ENCODE measurements at places on chromosomes 13 and 19. TPM values are rescaled to one million over a fixed set of nuclear protein-coding genes. Genes with fewer than 3 reads are reported as not detected.
A peak's percentile ranks its signal among the peaks of the same experiment; 100 is the strongest.

Gene CEACAM20
- not detected for total RNA-seq

Gene TMEM238
- total RNA-seq = 0.18 TPM

GRCh38 chr19:42132030-42132628, at the start of gene POU2F2:
Gene POU2F2, minus strand, starts transcription at chr19:42132446. Its CDS starts 35 bp downstream, at chr19:42132411.
- H3K4me1 ChIP-seq = peaks cover 23% of the 10 kb centered on the region
- H3K4me3 ChIP-seq = peak within 1 kb of the TSS; percentile 19
- H3K27me3 ChIP-seq = peaks cover 49% of the 10 kb centered on the region

DNA sequence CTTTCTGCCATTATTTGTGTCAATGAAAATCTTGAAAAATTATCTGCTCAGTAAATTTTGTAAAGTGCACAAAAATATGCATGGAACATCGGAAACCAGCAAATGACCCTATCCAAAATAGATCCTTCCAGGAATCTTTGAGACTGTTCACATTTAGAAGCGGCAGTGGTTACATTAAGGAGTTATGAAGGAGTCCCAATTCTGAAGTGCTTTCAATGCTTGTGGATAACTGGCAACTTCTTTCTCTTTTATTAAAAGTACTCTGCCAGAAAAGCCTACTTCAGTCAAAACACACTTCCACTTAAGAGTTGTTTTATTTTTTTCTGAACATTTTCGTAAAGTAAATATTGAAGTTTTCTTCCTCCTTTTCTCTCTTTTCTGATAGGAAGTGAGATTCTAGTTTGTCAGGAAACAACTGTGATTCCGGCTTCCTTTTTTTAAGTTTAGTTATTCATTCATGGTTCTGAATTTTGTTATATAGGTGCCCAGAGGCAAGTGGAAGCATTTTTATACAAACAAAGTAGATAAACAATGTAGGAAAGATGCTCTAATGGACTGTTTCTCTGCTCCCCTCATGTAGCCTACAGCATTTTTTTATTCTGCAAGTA, 83.5 kb downstream of the PCDH9 start:
- H3K4me1 ChIP-seq = peaks cover 2% of the 10 kb centered on the region
- no peak overlapping the region for H3K4me3 ChIP-seq
- H3K36me3 ChIP-seq = no peaks in the 10 kb centered on the region
- no peaks in the 10 kb centered on the region for H3K27me3 ChIP-seq

GRCh38 chr19:2142173-2142829, 9.1 kb downstream of the AP3D1 start:
- H3K4me1 ChIP-seq = peaks cover 23% of the 10 kb centered on the region
- no peak overlapping the region for H3K27ac ChIP-seq
- H3K36me3 ChIP-seq = peaks cover 39% of the 10 kb centered on the region
- H3K4me3 ChIP-seq = no peak overlapping the region
- H3K27me3 ChIP-seq = no peaks in the 10 kb centered on the region

- no peak overlapping the region for H3K27ac ChIP-seq
- H3K27me3 ChIP-seq = no peaks in the 10 kb centered on the region
- DNase-seq = no peak
- H3K36me3 ChIP-seq = no peaks in the 10 kb centered on the region
- H3K4me1 ChIP-seq = peaks cover 14% of the 10 kb centered on the region
Observed at GRCh38 chr13:73261739-73262216, 203.0 kb downstream of the KLF5 start.

All from muscle of leg (tissue), 16 donors.